ENCODE measurements at places on chromosomes 4 and X. TPM values are rescaled to one million over a fixed set of nuclear protein-coding genes. Genes with fewer than 3 reads are reported as not detected.

Gene ASB12
- total RNA-seq: not detected

Gene PNCK
- not detected for total RNA-seq

GRCh38 chrX:152638443-152638904 lies 779 bp downstream of the GABRQ start:
- DNase-seq: no peak

Gene ADD1
- total RNA-seq: 161 TPM

DNA sequence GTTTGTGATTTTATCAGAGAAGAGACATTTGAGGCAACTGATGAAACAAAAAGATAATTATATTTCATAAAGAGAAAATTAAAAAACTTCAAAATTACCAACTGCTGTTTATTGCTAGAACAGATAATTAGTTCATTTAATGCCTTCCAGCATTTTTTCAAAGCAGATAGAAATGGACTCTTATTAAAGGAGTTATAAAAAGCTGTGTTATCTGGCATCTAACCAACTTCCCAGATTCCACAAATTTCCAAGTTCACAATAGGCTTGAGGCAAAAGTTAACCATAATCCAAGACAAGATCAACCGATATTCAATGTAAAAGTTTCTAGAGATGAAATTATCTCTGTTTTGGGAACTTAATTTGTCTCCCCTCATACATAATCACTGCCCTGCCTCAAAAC lies 152.4 kb downstream of the TSPAN5 start:
- no peak for DNase-seq

Gene TNIP3
- total RNA-seq: 2.0 TPM

Gene CENPVL1
- not detected for total RNA-seq

Gene AADAT
- 6.9 TPM for total RNA-seq

- peak; percentile 48 for DNase-seq
These were observed 3.8 kb upstream of the CENPC start for GRCh38 chr4:67549123-67549522.

Measured in MCF 10A (cell line).